Choroid plexus epithelial cell (primary cell): ENCODE measurements at places on chromosomes 12 and 14.
A peak's percentile ranks its signal among the peaks of the same experiment; 100 is the strongest.

- DNase-seq, result no peak
Observed at GRCh38 chr12:95967301-95967700, 24.2 kb downstream of the AMDHD1 start.

GRCh38 chr12:132579744-132580143, 30.6 kb downstream of the LRCOL1 start:
- no peak for DNase-seq

- no peak for DNase-seq
Observed at GRCh38 chr12:90970911-90971310, 15.9 kb upstream of the CCER1 start.

DNA sequence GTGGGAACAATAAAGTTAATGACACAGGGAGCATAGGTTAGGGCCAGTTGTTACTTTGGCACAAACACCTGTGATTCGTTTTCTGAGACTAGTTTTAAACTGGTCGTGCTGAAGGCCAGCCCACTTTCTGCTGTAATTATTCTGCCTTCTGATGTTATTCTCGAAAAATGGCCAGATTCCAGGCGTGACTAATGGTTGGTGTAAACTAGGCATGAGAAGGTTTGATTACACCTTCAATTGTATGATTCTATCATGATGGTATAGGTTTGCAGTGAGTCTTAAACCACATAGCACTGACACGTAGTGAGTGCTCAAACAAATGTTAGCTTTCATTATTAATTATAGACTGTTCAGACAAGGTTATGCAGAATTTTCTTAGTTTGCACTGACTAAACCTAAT, 39.0 kb downstream of the CKB start:
- DNase-seq, result peak; percentile 76

GRCh38 chr12:132106921-132107320, 37.2 kb downstream of the DDX51 start:
- DNase-seq, result peak; percentile 72

GRCh38 chr14:57161583-57162234, 107.0 kb downstream of the EXOC5 start:
- DNase-seq, result no peak

DNA sequence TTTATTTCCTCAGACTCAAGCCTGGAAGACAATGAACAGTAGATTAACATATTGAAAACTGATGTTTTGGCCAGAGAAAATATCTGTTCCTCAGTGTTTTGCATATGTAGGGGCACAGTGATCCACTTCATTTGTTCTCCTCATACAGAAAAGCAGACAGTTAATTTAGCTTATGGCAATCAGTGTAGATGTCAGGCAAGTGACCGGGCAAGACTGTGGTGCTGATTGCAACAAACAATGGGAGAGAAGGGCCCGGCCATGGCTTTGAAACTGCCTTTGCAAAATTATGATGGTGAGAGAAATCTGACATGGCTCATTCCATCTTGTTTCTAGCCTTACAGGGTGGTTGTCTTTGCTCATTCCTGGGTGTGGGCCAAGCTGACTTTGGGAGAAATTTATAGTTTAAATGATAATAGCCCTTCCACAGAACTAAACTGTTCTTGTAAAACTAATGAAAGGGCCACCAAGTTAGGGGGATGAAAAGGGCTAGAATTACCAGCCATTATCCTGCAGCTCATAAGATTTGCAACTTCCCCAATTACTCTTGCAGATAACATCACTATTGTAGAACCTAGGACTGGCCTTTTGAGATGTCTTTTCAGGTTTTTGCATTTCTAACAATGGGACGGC, 220.3 kb downstream of the KTN1 start:
- no peak for DNase-seq

DNA sequence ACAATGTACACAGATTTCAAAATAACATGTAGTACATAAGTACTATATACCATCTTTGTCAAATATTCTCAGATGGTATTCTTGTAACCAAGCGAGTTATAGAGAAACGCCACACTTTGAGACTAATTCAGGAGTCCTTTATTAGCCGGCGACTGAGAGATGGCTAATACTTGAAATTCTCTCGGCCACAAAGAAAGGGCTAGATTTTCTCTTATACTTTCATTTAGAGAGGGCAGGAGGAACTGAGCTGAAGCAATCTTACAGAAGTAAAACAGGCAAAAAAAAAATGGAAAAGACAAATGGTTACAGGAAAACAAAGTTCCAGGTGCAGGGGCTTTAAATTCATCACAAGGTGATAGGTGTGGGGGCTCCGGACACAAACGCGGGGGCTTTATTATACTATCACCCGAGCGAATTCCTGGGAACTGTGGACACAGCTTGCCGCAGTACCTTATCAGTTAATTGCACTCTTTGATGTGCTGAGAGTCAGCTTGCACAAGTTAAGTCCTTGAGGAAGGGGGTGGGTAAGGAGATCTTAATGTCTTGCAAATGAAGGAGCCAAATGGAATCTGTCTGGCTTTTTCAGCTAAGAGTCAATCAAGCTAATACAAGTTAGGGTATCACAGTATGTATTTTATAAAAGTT, 382.3 kb downstream of the KCNH5 start:
- no peak for DNase-seq

- DNase-seq, result no peak
Observed at GRCh38 chr12:100356644-100357223, at the start of gene SLC17A8. Gene SLC17A8, plus strand, starts transcription at chr12:100357074. Its CDS starts 318 bp downstream, at chr12:100357392.
